Esophagus squamous epithelium (tissue), 5 donors: ENCODE measurements at places on chromosomes 5 and 9.

DNA sequence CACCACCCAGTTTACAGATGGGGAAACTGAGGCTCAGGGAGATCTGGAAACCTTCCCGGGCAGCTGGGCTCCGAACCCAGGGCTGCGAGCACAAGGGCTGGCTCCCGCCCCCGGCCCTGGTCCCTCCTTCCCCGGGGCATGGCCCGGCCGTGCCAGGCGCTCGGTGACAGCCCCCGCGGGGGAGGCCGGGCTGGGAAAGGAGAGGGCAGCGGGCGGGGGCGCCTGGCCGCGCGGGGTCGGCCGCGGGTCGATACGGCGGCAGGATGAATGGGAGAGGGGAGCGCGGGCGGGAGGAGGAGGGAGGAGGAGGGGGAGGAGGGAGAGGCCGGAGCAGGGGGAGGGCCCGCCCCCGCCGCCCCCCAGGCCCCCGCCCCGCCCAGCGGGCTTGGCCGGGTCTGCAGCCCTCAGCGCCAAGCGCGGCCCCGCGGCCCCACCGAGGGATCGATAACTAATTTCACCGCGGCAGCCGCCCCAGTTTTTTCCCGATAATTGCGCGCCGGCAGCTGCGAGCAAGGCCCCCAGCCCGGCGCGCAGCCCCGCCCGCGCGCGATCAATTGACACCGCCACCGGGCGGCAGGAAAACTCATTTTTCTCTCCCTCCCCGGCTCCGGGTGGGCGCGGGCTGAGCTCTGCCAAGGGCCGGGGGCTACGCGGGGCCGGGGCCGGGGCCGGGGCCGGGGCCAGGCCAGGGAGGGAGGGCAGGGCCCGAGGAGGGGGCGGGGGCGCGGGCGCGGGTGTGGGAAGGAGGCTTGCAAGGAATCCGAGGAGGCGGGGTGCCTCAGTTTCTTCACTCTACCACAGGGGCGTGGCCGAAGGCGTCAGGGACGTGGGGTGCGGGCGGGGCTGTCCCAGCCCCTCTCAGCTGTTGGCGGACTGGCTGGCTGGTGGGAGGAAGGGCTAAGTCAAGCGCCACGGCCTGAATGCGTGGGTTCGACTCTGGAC is 52.1 kb downstream of the C9orf50 start:
- no peak for DNase-seq

- no peak for DNase-seq
Measured at GRCh38 chr9:133113949-133114885, 6.8 kb downstream of the RALGDS start.

DNA sequence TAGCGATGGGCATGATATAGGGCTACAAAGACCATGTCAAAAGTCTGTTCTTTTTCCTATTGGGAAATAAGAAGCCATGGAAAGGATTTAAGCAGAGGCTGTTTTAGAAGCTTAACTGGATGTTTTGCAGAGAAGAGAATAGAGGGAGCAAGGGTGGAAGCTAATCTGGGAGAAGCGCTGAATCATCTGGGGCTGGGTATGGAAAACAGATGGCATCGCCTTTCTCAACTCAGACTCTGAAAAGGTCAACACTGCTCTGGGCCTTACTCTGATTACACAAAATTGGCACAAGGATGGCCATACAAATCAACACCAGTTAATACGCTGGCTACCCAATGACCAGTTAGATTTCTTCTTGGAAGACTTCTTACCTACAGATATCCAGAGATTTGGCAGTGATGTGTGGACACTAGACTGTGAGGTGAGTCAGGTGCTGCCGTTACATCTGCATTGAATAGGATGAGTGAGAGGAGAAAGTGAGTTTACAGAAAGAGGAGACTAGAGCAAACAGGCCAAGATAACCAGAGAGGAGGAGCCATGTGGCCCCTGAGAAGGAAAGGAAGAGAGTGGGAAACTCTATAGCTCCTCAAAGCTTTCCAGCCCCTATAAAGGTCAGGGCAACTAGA is 6.2 kb upstream of the TCERG1 start:
- no peak for DNase-seq

GRCh38 chr9:73133022-73133651 is 18.5 kb upstream of the ANXA1 start:
- no peak for DNase-seq

DNA sequence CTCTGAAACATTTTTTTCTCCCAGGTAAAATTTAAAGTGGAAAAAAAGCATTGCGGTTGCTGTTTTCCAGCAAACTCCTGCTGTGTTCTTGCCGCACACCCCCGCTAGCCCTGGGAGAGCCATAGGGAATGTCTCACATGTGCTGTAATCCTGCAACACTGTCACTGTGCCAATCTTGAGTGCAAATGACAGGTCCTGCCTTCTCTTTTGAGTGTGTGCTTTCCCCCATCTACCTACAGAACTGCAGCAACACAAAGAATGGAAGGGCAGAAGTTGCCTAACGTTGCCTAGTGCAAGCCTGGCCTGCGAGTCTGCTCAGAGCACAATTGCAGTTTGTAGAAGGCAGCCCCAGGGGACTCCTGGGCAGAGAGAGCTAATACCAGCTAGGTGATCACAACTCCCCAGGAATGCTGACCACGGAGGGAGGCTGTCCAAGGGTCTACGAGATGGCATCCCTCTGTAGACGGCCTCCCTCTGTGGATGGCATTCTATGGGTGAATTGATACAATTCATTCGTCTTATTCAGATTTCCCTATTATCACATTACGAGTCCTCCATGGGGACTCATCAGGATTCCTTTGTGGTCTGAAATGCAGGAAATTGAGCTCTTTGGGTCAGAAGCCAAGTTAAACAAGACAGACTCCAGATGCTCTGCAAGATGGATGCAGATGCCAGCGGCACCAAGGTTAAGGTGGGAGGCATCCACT is 172.6 kb upstream of the S1PR3 start:
- no peak for DNase-seq

DNA sequence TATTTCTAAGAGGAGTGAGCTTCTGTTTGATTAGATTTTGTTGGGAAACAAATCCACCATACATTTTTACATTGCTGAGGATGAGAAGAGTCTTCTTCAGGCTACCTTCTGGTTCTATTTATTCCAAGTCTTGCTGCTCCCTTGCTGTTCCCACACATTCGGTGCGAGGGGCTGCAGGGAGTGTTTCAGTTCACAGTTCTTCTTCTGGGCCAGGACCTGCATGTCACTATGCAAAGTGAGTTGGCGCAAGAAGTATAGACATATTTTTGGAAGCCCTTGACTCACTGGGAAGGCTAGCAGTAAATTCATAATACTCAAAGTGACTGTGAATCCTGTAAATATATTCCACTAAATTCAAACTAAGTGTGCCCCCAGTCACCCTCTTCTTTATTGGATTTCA is 657.9 kb downstream of the TAF11L14 start:
- DNase-seq: no peak

- DNase-seq: no peak
Measured at GRCh38 chr9:34591248-34591916, 1.9 kb upstream of the CNTFR start.

GRCh38 chr5:82881571-82882174 is 195.5 kb downstream of the TMEM167A start:
- no peak for DNase-seq
